ENCODE measurements at places on chromosomes 11 and 22. TPM values are rescaled to one million over a fixed set of nuclear protein-coding genes. Genes with fewer than 3 reads are reported as not detected.

The TOMM22 gene
- total RNA-seq = 33.1 TPM

The FOLR2 gene
- 4.8 TPM for total RNA-seq

The C11orf86 gene
- not detected for total RNA-seq

The NRGN gene
- total RNA-seq = not detected

The MAPK1 gene
- total RNA-seq = 77.8 TPM

The OR8G1 gene
- total RNA-seq = not detected

The FAM180B gene
- 1.7 TPM for total RNA-seq

The ST14 gene
- 74.8 TPM for total RNA-seq

The ATL3 gene
- total RNA-seq = 72.2 TPM

The AP2A2 gene
- total RNA-seq = 107 TPM

The TEAD1 gene
- total RNA-seq = 84.8 TPM

The TSPAN18 gene
- total RNA-seq = 5.1 TPM

The ANGPTL5 gene
- 0.76 TPM for total RNA-seq

The PPP1R14B gene
- 220 TPM for total RNA-seq

The LINC01488 gene
- not detected for total RNA-seq

The PTGDR2 gene
- not detected for total RNA-seq

The RCN1 gene
- 28.6 TPM for total RNA-seq

The TRIM51 gene
- total RNA-seq = not detected

The RTN3 gene
- 221 TPM for total RNA-seq

The OR8I2 gene
- total RNA-seq = not detected

The RIMBP3B gene
- total RNA-seq = not detected

The MMP12 gene
- not detected for total RNA-seq

The LSP1 gene
- total RNA-seq = 134 TPM

The ZNF214 gene
- 0.55 TPM for total RNA-seq

The MUC5B gene
- 0.08 TPM for total RNA-seq

The SLC22A6 gene
- total RNA-seq = not detected

The SOX10 gene
- total RNA-seq = 18.6 TPM

The GAL3ST3 gene
- not detected for total RNA-seq

The LRRC74B gene
- total RNA-seq = not detected

The TBRG1 gene
- 38.2 TPM for total RNA-seq

The MS4A2 gene
- total RNA-seq = 0.32 TPM

The CLTCL1 gene
- total RNA-seq = 7.6 TPM

The PATE4 gene
- not detected for total RNA-seq

The MADD gene
- total RNA-seq = 62.8 TPM

The CRYAB gene
- 203 TPM for total RNA-seq

The MIAT gene
- 0.89 TPM for total RNA-seq

The NCR3LG1 gene
- total RNA-seq = 6.7 TPM

The OR56B1 gene
- total RNA-seq = not detected

The LARGE1 gene
- 41.6 TPM for total RNA-seq

The SHANK2 gene
- 5.9 TPM for total RNA-seq

The GRK3 gene
- 7.4 TPM for total RNA-seq

The VSIG10L2 gene
- 4.7 TPM for total RNA-seq

The MPEG1 gene
- total RNA-seq = 3.0 TPM

The ENTHD1 gene
- not detected for total RNA-seq
